Mammary epithelial cell (primary cell): ENCODE measurements at places on chromosomes 7 and 10. TPM values are rescaled to one million over a fixed set of nuclear protein-coding genes. Genes with fewer than 3 reads are reported as not detected.

Gene OR2A7
- total RNA-seq, result 4.4 and 5.1 TPM in 2 replicates

Gene MACC1
- total RNA-seq, result 0.64 and 3.0 TPM in 2 replicates

Gene HOXA4
- 1.5 TPM in 2 replicates for total RNA-seq

Gene LDB3
- not detected for total RNA-seq

Gene IDI2
- not detected for total RNA-seq
